Naive thymus-derived CD8-positive, alpha-beta T cell (primary cell): ENCODE measurements at places on chromosomes 1 and 21. TPM values are rescaled to one million over a fixed set of nuclear protein-coding genes. Genes with fewer than 3 reads are reported as not detected.

Gene NPL
- 6.2 TPM for polyA plus RNA-seq

Gene OPRD1
- 0.02 TPM for polyA plus RNA-seq

Gene RGS16
- polyA plus RNA-seq = not detected

Gene SMAP2
- polyA plus RNA-seq = 297 TPM

Gene MIGA1
- 8.8 TPM for polyA plus RNA-seq

Gene EXTL1
- polyA plus RNA-seq = not detected

Gene CIART
- polyA plus RNA-seq = 1.8 TPM

Gene PGLYRP3
- polyA plus RNA-seq = not detected

Gene PRKAB2
- 2.4 TPM for polyA plus RNA-seq

Gene OR2M3
- polyA plus RNA-seq = not detected

Gene GBP1
- 60.5 TPM for polyA plus RNA-seq

Gene MYBPH
- not detected for polyA plus RNA-seq

Gene RNU1-4
- not detected for polyA plus RNA-seq

Gene KPNA6
- polyA plus RNA-seq = 28.3 TPM

Gene CELA2A
- polyA plus RNA-seq = not detected
